ENCODE measurements at places on chromosomes 4 and X. TPM values are rescaled to one million over a fixed set of nuclear protein-coding genes. Genes with fewer than 3 reads are reported as not detected.
A peak's percentile ranks its signal among the peaks of the same experiment; 100 is the strongest.

DNA sequence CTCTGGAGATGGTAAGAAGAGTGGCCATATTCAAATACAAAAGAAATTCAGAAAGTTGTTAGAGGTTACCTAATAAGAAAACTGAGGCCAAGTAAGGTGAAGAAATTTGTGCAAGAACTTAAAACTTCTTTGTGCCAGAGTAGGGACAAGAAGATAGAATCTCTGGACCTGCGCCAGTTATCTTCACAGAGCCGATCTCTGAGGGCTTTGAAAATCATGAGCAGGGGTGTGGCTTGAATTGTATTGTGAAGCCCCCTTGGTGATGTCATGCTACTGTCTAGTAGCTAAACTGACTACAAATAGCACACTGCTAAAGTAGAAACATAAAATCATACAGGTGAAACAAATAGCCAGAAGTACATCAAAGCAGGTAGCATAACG, 184.6 kb downstream of the UGT8 start:
- no peak for DNase-seq

GRCh38 chr4:119031218-119031617, 104.4 kb upstream of the MYOZ2 start:
- DNase-seq = no peak

DNA sequence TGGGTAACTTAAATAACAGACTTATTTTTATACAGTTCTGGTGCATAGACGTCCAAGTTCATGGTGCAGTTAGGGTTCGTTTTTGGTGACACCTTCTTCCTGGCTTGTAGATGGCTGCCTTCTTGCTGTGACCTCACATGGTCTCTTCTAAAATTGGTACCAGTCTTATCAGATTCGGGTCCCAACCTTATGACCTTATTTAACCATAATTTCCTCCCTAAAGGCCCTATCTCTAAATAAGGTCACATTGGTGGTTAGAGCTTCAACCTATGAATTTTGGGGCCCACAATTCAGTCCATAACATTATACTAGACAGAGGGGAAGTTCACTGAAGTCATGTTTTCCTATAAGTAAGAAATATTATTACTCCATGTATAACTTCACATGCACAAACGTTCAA, 128.0 kb downstream of the CFAP299 start:
- DNase-seq = no peak

GRCh38 chrX:55738969-55739368, 21.4 kb downstream of the RRAGB start:
- no peak for DNase-seq

DNA sequence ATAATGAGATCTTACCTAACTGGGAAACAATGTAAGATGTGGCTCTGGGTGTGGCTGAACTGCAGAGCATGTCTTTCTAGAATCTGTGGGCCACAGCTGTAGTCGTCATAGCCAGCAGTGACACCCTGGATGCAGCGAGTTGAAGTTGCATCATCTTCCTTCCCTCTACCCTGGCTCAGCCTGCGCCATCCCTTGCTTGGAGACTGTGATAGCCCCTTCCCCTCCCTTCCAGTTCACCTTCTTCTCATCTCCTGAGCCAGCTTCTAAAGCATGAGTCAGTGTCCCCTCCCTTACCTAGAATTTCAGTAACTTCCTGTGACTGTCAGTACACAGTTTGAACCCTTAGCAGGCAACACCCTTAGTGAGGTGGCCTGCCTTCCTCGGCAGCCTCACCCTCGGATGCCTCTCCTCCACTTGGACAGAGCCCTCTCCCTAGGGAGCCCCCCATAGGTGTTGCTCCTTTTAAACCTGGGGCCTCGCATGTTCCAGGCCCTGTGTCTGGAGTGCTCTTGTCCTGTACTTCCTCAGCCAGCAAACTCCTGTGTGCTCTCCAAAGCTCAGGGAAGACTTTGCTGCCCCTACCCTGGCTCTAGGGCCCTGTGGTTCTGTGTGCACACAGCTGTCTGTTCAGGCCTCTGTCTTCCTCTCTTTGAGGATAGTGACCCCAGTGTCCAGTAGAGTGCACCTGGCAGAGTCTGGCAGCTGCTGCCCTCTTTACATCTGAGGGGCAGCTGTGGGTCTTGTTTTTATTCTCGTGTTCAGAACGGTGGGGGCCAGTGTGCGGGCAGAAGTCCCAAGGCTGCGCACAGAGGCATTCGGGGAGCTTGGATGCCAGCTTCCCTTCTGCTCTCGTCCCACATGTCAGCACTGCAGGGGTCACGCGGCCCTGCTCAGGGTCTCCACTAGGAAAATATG, 43.7 kb upstream of the TADA2B start:
- DNase-seq = peak; percentile 79

- DNase-seq = no peak
These were observed 496.7 kb downstream of the SPRY1 start for GRCh38 chr4:123893011-123893981.

- DNase-seq = no peak
These were observed 241.4 kb downstream of the GRIA3 start for GRCh38 chrX:123425471-123425870.

DNA sequence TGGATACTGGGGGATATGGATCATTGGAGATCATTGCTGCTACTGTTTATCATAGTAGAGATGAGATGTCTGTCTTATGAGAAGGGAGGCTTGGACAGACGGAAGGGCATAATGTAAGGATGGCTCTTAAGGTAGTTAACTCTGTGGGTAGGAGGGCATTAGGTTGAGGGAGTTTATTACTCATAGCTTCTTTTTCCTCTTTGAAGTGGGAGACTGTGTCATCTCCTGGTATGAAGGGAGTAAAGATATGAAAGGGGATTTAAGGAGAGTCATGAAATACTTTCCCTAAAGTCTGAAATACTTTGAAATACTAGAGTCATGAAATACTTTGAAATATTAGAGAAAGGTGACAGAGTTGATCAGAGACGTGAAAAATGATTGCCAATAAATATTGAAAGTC, 255.5 kb upstream of the PITX2 start:
- DNase-seq = no peak

DNA sequence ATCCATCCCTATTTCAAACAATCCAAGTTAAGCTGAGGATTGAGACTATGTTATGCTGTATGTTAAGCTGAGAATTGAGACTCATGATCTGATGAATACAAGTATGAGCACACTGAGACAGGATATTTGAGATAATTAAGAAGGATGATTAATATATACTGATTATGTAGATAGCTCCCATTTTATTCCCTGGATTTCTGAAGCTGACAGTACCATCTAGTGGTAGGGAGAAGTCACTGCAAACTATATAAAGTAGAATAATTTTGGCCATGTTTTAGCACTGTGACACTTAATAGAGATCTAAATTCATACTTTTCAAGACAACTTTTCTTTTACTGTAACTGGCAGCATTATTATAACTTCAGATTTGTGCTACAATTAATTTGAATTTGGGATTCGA, 63.8 kb upstream of the HPRT1 start:
- no peak for DNase-seq

- DNase-seq = no peak
These were observed 252.0 kb downstream of the FBXW7 start for GRCh38 chr4:152283801-152284470.

DNA sequence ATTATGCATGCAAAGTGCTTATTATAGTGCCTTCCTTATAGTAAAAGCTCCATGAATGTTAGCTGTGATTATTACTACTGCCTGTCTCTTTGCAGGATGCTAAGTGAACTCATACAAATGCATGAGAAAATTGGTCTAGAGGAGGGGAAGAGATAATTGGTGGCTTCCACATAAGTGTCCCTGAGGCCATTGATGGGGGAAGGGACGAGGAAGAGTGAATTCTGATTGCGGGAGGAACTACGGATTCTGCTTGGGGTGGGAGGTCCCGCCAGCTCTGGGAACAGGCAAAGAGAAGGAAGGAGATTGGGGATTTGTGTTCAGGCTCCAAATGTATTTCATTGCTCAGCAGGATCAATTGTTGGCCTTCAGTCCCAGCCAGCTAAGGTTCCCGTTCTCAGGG, 11.6 kb upstream of the ARHGAP36 start:
- DNase-seq = no peak

DNA sequence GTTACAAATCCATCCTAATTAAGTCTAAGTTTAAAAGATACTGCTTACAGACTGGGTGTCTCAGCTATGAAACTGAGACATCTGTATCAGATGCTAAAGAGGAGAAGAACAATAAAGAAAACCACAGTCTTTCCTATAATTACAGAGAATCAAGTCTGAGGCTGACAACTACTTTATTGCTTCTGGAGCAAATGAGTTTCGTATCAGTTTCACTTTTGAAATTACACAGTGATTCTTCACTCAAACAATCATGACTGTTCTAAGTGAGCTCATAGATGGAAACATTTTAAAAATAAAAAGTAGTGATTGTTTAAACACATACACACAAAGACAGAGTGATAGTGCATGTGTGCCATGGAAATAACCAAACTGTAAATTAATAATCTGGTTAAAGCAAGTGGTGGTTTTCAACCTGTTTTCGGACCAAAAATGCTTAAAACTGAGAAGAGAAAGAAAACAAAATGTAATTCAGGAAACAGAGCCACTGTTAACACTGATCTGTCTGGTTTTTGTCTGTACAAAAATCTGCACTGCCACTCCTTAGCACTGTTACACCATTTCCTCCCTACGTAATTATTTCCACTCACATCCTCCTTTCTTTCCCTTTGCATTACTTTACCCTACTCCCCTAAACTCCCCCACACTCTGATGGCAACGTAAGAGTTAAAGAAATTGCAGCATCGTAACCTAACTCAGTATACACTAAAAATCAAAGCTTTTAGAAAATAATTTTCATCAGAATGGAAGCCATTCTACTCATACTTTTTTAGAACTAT, 12.5 kb downstream of the RFC1 start:
- peak; percentile 24 for DNase-seq

DNA sequence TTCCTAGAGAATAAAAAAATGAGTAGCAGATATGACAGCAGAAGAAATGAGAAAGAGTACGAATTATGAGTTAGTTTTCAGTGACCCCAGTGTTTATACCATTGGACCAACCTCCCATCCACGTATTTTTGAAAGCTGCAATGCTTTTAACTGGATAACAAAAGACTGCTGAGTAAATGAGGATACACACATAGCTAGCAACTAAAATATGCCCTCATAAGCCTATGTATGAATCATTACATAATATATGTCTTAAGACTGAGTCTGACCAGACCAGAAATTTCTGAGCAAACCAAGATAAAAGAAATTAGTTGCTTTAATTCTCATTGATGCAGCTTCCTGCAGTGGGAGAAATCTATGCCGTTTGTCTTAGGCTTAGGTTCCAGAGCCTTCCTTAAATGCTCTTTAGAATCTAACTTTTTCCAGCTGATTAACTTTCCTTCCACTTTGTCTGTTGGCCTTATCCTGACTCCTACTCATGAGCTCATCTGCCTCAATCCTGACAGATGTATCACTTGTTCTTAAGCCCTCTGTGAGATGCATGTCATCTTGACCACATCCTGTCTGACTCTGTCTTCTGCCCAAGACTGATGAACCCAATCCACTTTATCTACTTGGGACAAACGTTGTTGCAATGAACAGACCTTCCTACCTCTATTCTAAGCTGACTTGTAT, 301.4 kb upstream of the AADAT start:
- DNase-seq = no peak

DNA sequence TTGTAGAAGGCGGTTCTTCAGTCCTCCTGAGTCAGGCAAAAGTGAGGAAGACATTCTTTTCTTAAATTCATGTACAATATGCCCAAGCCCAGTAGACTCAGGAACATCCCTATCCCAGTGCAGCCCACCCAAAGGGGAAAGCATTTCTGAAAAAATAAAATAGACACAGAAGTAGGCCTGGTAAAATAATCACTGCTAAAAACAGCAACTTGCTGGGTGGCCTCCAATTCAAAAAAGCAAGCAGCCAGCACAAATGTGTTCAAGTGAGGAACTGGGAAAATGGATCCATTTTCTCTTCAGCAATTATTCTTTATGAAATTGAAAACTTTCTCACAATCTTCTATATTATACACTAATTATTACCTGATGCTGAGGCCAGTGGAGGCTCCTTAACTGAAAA, 165.4 kb downstream of the PCDH19 start:
- DNase-seq = no peak

DNA sequence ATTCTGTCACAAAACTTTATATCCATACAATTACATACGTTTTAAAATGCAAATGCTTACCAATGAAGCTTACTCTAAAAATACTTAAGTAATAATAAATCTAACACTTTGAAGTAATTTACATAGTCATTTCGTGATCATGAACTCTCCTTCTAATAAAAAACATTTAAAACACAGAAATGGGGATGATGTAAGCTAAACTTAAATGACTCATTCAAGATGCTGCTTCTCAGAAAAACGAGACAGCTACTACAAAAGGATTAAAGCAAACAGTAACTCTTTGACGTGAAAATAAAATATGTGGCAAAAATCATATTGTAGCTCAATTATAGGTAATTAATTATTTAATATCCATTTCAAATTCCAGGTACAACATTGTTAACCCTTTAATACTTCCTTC, 148.7 kb downstream of the FGF16 start:
- DNase-seq = no peak

DNA sequence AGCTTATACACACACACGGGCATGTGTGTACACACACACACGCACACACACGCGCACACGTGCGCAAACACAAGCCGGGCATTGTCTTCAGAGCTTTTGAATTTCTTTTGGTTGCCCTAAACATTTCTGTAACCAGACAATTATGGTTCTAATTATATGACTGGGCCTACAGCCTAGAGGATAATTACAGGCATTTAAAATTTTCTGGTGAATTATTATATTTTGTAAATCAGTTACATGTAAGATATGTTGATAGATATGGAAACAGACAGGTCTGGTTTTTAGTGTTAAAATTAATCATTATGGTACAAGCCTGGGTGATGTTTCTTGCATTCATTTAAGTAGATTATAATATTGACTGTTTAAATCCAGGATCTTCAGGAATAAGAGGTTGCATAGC, 1120.5 kb downstream of the ADGRL3 start:
- no peak for DNase-seq

DNA sequence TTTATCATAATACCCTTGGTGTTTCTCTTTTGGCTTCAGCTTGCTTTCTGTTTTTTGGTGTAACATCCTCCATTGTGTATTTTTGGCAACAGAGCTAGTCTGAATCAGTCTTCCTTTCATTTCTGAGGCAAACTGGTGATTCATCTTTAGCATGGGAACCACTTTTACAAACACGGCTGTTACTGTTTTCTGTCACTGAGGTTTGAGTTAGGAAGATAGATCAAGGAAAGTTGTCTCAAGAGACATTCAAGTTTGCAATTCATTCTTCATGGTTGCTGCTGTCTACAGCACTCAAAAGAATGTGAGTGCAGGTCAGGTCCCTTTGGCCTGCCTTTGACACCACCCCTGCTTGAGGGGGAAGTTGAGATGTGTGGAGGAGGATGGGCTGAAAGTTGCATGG, 36.3 kb downstream of the IL21 start:
- DNase-seq = no peak

- no peak for DNase-seq
These were observed 1456.9 kb downstream of the TECRL start for GRCh38 chr4:62952366-62952765.

The RASL11B gene
- 0.25 TPM for total RNA-seq

The GRIA3 gene
- total RNA-seq = not detected

The CXorf51B gene
- total RNA-seq = not detected

The ZDHHC15 gene
- 0.03 TPM for total RNA-seq

The CT55 gene
- total RNA-seq = not detected

The MAGEC2 gene
- total RNA-seq = not detected
